ENCODE measurements at places on chromosomes 6 and 20.

DNA sequence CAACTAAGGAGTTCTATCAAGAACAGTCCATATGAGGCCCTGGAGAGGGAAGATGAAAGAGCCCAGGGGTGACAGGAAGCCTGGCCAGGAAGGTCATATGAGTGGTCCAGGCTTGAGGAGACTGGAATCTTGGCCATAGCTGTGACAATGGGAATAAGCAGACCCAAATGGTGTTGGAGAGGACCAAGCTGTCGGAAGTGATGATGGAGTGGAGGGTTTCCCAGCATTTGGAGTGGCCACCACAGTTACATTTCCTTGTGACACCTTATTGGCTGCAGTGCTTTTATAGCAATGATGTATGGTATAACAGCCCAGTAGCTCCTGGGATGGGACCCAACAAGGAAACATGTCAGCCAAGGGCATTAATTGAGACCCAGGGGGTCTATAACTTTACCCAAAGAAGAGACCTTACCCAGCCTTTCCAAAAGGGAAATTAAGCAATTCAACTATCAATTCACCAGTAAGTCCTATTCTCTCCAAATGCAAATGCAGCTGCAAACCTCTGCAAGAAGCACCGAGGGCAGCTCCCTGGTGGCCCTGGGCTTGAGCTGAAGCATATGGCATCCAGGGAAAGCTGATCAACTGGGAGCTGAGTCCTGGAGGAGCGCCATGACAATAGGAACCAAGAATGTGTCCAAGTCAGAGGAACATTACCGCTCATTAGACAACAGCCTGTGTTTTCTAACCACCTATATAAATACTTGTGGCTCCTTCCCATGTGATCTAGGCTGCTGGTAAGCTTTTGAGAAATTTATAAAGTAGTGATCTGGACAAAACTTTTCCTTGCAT is 219.4 kb downstream of the SOD2 start:
- no peak for DNase-seq

DNA sequence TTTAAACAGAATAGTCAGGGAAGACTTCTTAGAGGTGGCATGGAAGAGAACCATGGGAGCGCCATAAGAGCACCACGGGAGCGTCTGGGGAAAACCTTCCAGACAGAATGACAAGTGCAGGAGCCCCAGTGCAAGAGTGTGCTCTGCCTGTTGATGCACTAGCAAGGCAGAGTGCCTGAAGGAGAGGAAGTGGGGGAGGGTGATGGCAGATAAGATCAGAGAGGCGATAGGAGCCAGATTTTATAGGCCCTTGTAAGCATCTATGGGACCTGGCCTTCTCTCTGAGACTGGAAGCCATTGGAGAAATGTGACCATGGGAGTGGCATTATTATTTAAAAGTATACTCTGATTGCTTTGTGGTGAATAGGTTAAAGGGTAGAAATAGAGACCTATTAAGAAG is 13.1 kb downstream of the FUCA2 start:
- peak; percentile 51 for DNase-seq

DNA sequence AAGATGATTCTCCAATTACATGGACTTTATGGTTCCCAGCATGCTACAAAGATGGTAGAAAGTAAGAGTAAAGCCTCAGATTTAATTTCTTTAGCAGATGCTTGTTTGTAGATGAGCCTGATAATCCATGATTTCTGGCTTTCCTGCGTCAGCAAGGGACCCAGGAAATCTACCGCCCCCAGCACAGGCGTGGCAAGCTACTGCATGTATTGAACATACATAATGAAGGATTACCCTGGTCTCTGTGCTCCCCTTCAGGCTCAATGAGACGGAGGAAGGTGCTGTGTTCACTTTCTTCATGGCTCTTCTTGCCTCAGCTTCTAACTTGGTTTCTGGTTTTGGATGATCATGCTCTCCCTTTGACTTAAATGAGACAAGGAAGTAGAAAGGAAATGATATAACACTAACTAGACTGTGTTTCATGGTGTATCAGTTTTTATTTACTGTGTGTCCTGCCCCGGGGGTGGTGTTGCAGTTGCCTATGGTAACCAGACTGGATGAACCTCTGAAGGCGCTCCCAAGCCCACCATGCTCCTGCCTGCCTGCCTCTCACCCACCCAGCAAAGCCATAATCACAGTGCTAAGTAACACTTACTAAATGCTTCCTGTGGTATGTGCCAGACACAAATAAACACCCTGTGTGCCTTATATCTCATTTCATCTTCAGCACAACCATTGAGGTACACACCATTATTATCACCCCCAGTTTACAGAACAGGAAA is 17.9 kb downstream of the GCM1 start:
- no peak for DNase-seq

DNA sequence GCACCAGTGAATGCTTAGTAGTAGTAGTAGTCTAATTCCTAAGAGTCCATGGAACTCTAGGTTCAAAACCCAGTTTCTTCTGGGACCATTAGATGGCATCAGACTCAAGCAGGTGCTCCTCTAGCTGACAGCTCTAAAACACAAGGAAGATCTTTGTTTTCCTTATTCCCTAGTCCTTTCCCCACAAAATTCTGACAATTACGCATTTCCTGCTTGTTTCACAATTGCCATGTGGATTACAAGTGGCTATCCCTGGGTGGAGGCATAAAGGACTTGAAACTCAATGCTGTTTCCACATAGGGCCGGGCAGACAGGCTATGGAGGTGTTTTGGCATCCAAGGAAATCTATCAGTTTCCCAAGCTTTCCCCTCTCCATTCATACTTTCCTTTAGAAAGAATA is 9.2 kb upstream of the HLA-DOB start:
- DNase-seq: no peak

DNA sequence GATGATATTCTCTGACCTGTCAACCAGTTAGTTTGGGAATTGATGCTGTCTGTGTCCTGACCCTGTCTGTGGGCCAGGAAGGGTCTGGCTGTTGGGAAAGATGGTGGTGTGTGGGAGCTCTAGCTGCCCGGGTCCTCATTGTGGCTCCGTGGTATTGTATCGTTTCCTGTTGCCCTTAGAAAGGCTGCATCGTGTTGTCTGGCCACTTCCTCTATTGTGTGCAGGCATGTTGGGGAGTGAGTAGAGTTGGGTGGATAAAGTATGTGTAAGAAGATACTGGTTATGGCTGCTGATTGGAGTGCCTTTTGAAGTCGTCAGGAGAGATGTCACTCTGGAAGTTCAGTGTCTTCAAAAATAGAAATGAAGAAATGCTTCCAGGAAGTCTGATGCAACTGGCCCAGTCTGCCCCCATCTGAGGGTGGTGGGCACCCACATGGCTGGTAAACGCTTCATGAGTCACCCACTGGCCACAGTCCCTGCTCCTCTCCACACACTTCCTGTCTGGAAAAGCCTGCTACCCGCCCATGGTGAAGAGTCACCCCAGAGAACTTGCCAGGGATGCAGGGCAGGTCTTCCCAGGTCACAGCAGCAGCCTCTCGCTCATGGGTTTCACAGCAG is 27.9 kb downstream of the PPARD start:
- DNase-seq: peak; percentile 51

- no peak for DNase-seq
Observed at GRCh38 chr6:76420094-76420493, 347.6 kb upstream of the IMPG1 start.

GRCh38 chr6:149436647-149437046 is 36.6 kb downstream of the SUMO4 start:
- DNase-seq: no peak
